ENCODE measurements at places on chromosomes 3 and 15. TPM values are rescaled to one million over a fixed set of nuclear protein-coding genes. Genes with fewer than 3 reads are reported as not detected.

ATP13A5 gene
- total RNA-seq: not detected

WDR76 gene
- total RNA-seq: 12.7 TPM

ANKRD34C gene
- not detected for total RNA-seq

C2CD4A gene
- not detected for total RNA-seq

RMDN3 gene
- 21.5 TPM for total RNA-seq

ACTC1 gene
- total RNA-seq: 0.27 TPM

DUT gene
- total RNA-seq: 107 TPM

NPTN gene
- 197 TPM for total RNA-seq

SH3GL3 gene
- 1.3 TPM for total RNA-seq

P2RY1 gene
- total RNA-seq: 0.54 TPM

GMNC gene
- total RNA-seq: not detected

THPO gene
- not detected for total RNA-seq

EAF2 gene
- total RNA-seq: 2.1 TPM

FILIP1L gene
- total RNA-seq: 0.16 TPM

UTS2B gene
- 0.22 TPM for total RNA-seq

TRIM71 gene
- total RNA-seq: not detected

SLC9C1 gene
- total RNA-seq: not detected
